ENCODE measurements at places on chromosomes 4 and X.
A peak's percentile ranks its signal among the peaks of the same experiment; 100 is the strongest.

- DNase-seq = no peak
Measured at GRCh38 chr4:112410364-112410763, 105.6 kb downstream of the NEUROG2 start.

DNA sequence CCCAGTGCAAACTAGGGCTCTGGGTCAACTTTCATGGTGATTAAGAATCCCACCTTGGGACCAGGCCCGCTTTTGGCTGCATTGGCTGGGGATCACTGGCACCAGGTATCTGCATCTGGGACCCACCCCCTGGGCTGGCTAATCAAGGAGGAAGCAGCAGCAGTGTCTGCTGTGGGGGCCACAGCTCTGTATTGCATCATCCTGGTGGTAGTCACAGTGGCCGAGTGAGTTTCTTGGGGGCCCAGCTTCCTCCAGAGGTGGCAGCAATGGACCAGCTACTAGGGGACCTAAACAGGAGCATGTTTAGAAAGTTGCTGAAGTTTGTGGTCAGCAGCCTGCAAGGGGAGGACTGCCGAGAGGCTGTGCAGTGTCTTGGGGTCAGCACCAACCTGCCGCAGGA is 15.7 kb downstream of the LNX1 start:
- DNase-seq = no peak

DNA sequence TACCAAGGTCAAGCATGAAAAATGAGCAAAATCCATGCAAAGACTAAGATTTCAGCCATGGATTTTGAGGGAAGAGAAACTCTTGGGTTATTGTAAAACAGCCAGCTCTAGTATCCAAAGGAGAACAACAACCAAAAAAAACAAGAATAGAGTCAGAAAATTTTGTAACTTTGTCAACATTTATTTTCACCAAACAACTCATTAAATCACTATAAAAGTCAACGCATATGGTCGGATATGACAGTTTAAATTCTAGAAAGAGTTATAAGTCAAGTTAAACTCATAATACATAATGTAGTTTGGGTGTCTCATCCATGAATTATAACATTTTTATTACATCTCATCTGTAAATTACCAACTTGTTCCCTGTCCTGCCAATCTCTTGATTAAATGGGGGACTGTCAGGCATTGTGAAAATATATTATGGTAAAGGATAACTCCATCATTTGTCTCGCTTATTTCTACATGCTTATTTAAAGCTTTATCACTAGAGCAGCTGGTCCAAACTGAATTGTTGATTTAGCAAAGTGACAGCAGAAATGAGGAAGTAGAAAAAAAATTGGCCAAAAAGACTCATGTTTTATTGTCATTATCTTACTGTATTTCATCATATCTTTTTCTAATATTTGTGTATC is 224.8 kb upstream of the NOCT start:
- peak; percentile 10 for DNase-seq

DNA sequence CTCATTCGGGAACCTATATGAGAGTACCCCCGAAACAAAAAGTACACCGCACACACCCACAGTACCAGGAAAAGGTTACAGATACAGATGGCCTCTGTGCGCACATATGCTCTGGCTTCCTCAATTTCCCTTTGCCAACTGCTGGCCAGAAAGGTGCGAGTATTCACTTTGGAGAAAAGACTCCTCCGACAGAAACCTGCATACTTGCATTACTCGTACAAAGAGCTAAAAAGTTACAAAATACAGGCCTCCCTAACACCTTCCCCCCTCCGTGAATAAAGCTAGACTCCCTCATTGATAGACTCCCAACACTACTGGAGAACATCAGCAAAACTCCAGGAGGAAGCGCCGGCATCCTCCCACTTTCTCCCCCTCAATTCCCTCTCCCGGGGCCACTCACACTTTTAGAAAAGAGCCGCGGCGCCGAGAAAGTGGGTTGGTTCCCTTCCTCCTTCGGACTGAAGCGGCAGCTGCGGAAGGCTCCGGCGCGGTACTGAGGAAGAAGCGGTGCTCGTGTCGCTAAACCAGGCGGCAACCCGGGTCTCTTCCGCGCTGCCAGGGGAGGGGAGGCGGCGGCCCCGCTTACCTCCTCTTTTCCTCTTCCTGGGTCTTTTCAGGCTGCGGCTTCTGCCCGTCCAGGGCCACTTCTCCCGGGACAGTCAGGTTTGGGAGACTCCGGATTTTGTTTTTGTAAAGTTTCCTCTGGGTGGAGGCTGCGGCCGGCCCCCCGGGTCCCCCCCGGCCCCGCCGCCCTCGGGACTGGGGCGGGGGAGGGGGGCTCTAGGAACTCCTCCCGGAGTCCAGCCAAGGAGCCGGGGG is 1.1 kb downstream of the FBXW7 start:
- DNase-seq = peak; percentile 67

DNA sequence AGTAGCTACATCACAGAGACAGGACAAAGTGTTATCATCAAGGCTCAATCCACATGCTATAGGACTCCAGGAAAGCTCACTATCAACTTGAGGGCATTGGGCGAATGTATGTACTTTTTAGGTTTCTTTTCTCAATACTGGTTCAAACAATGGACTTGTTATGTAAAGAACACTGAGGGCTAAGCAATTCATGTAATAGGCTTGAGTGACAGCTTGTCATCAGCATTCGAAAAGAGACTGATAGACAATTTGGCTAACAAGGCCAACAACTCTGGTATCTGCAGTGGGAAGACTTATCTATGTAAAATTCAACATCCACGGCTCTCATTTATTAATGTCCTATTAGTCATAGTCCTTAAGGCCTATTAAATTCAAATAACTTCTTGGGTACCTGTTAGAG is 141.1 kb downstream of the NPNT start:
- no peak for DNase-seq

DNA sequence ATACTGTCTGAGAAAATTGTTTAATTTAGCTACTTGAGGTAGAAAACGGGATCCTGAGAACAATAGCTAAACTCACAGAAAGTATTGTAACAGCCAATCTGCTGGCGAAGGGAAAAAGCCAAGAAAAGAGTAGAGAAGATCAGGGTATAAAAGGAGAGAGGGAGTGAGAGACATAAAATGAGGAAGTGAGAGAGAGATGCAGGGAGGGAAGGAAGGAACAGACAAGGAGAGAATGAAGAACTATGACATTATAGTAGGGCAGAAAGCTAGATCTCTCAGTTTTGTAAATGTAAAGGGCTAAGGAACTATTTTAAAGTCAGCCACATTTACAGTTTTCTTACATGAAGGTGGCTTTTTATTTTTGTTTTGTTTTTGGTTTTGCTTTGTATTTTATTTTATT is 1.6 kb upstream of the GIMD1 start:
- DNase-seq = peak; percentile 40

DNA sequence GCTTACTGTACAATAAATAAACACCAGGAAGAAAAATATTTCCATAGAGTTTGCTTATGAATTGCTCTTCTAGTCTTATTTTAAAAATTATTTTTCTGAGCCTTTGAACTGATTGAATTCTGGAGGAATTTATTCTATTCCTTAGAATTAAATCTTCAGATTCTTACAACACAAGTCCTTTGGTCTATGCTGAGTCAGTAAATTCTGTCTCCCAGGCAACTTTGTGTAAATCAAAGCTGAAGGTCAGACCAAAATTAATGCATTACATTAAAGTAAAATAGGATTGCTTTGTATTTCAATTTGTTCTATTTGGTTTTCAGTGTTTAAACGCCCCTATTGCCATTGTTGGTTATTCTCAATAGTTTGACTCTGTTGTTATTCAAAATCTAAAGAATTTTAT is 26.8 kb upstream of the STPG2 start:
- no peak for DNase-seq

DNA sequence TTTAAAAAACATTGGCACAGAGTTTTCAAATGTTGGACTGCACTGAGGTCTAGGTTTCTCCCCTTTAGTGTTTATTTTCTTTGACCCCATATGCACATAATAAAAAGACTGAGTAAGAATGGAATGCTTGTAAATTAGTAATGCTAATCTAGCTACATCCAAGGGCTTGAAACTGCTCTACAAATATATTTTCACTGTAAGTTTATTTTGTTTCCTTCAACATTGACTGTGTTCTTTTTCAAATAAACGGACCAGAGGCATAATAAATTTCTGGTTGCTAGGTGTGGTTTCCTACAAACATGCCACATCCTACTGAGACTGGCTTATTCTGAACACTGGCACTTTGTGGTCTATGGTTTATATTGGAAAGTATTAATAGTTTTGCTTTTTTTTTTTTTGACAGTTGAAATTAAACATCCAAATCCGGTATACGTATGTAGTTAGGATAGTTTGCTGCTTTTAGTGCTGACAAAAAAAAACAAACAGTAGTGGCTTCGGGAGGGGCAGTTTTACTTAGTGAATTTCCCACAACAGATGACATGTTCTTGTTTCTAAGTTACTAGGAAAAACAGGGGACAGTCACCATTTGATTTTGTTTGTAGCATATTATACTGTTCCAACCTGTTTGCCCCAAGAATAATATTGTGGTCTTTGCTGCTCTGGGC is 13.2 kb downstream of the CA5B start:
- DNase-seq = no peak

DNA sequence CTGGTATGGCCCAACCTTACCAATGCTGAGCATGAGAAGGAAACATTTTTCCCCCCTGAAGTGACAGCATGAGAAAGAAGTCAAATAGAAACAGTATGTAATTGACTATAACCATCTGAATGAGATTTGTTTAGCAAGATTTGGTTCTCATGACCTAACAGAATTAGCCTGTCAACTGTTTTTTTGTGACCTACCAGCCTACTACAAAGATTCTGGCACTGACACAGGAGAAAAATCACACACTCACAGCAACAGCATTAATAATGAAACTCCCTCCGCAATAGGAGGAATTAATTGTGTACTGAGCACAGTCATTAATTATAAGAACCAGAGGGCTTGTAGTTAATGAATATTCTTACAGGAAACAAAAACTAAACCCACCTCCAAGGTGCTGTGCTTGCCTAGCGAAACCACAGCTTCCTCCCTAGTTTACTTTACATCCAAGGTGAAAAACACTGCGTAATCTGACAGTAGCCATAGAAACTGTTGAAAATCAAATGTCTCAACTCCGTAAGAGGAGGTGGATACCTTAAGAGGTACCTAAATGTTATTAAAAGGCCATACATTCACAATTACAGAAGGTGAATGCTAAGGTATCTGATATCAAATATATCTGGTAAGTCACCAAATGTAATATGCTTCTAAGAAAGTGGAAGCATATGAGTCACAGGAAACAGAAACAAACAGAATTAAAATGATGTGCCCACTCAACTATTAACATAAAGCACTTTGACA is 34.9 kb downstream of the MMRN1 start:
- no peak for DNase-seq

DNA sequence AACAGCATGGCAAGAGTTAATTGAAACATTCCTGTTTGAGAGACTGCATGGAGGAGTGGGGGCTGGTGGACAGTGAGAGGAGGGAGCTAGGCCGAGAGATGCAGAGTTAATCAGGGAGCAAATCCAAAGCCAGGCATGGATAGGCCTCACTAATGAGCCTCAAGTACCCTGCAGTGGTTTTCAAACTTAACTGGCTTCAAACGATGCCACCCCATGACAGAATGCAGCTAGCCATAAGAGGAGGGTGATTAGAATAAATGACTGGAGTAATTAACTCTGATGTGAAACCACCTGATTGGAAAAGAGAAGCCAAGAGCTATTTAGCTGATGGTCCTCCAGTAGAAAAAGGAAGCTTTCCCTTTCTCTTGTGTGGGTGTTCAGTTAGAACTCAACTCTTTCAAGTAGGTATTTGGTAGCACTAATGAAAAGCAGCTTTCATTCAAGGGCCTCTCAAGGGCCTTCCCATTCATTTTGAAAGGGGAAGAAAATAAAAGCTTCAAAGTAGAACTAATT is 215.4 kb upstream of the MAB21L2 start:
- DNase-seq = no peak

DNA sequence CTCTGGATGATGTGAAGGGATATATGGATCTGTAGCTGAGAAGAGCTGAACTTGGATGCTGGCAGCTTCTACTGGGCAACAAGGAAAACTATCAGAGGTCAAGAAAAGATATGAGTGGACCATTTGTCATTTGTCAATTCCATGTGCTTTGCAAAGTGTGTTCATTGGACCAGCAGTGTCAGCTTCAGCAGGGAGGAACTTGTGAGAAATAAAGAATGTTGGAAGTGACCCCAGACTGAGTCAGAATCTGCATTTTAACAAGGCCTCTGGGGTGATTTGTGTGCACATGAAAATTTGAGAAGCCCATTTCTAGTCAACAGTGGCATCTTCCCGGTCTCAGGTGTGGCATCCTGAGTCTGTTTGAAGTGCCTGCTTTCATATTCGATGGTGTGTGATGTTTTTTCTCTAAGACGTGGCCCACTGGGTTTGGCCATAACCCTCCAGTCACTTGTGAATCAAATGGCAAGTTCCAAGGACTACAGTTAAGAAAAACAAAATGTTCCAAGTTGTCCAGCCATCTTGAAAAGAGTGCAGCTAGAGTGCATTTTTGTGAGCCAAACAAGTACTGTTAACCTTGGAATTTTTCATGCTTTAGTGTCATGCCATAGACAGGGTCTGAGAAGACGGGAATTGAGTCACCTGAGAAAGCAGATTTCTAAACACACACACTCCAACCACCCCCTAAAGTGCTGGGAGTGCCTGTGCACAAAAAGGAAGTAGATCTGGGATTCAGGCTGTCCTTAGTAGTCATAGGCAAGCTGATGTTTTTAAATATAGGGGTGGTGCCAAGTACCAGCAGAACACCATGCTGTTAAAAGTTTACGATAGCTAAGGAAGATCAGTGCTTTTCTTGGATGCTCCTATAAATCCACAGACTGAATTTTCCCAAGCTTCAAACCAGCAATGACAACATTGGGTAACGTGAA is 26.4 kb downstream of the GPM6B start:
- no peak for DNase-seq

- DNase-seq = no peak
Measured at GRCh38 chr4:55546506-55546755, 278 bp downstream of the CLOCK start.

GRCh38 chr4:47122592-47123291 is 91.4 kb downstream of the GABRB1 start:
- DNase-seq = peak; percentile 98

DNA sequence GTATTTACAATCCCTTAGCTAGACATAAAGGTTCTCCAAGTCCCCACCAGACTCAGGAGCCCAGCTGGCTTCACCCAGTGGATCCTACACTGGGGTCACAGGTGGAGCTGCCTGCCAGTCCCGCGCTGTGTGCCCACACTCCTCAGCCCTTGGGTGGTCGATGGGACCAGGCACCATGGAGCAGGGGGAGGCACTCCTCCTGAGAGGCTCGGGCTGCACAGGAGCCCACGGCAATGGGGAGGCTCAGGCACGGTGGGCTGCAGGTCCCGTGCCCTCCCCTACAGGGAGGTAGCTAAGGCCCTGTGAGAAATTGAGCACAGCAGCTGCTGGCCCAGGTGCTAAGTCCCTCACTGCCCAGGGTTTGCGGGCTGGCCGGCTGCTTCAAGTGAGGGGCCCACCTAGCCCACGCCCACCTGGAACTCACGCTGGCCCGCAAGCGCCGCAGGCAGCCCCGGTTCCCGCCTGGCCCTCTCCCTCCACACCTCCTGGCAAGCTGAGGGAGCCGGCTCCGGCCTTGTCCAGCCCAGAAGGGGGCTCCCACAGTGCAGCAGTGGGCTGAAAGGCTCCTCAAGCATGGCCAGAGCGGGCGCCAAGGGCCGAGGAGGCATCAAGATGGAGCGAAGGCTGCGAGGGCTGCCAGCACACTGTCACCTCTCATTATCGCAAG is 113.9 kb downstream of the PRDM5 start:
- no peak for DNase-seq
